ENCODE measurements at places on chromosomes 2 and 18.
A peak's percentile ranks its signal among the peaks of the same experiment; 100 is the strongest.

- DNase-seq: peak; percentile 21
Measured at GRCh38 chr18:59272891-59273758, at the start of gene RAX. Gene RAX (minus strand): TSS chr18:59273454. CDS start chr18:59273206, 248 bp downstream.

DNA sequence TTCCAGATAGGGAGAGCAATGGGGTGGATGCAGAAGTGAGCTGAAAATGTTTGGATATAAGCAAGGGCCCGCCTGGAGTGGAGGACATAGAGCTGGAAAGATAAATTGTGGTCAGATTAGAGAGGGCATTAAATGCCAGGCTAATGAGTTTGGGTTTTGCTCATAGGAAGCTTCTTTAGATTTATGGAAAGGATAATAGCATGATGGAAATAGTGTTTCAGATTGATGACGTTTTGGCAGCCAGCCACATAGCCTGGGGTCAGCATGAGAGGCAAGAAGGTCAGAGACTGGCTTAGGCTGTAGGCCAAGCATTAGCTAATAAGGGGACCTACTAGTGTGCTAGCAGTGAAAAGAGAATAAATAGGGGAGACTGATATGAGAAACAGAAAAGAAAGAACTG, 321.6 kb downstream of the STK39 start:
- DNase-seq: no peak

GRCh38 chr18:37551846-37552245, 13.8 kb downstream of the CELF4 start:
- DNase-seq: no peak

- DNase-seq: no peak
Measured at GRCh38 chr2:98849113-98849512, 86.9 kb downstream of the CRACDL start.

- no peak for DNase-seq
Measured at GRCh38 chr2:584863-585823, 92.1 kb downstream of the TMEM18 start.

- no peak for DNase-seq
Measured at GRCh38 chr2:160890667-160891352, 269.4 kb upstream of the TANK start.
